ENCODE measurements at places on chromosomes 2 and 18.

- DNase-seq, result no peak
These were observed 162.2 kb upstream of the MEIS1 start for GRCh38 chr2:66272751-66273150.

GRCh38 chr2:150383587-150383986, 103.9 kb downstream of the RND3 start:
- DNase-seq, result no peak

DNA sequence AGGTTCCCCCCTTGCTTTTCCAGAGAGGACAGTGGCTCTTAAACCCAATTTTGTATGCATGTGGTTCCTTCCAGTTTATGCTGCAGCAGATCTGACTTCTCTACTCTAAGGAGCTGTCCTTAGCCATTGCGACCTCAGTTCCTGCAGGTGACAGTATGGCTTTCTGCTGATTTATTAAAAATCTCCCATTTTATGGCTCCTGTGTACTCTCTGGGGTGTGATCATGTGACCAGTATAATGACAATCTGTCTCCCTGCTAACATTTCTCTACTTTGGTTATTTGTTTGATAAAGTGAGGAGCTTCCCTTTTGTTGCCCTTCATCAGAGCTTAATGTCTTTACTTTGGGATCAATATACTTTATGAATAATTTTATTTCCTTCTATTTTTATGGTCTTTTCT, 148.7 kb upstream of the VRK2 start:
- no peak for DNase-seq

- DNase-seq, result no peak
These were observed 290.3 kb upstream of the MMADHC start for GRCh38 chr2:149877913-149878312.

- DNase-seq, result no peak
These were observed 54.7 kb downstream of the VWC2L start for GRCh38 chr2:214465363-214466146.

DNA sequence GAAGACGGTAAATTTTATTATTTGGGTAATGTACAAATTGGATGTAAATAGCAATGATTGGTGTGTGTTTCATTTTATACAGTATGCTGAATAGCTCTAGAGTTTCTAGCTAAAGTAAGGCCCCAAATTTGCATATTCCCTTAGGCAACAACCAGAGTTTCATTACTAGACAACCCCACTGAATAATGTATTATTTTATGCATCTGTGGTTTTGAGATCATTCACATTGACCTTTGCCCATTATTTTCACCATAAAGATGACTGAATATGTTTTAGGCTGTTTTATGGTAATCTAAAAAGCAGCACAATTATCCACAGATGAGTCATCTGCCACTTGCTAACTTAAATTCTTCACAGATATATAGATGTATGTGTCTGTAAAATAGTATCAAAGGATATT, 44.5 kb upstream of the C2orf74 start:
- no peak for DNase-seq

GRCh38 chr2:127680706-127681287, 5.5 kb upstream of the LIMS2 start:
- DNase-seq, result no peak

GRCh38 chr2:222656526-222657446, 894 bp upstream of the FARSB start:
- no peak for DNase-seq

- no peak for DNase-seq
These were observed 94.0 kb downstream of the FMNL2 start for GRCh38 chr2:152428800-152429582.
